Activated T-cell treated with anti-CD3 and anti-CD28 coated beads, Interleukin-2, amount 50 U/mL, for 24 hours (primary cell): ENCODE measurements at places on chromosomes 12 and 14.

DNA sequence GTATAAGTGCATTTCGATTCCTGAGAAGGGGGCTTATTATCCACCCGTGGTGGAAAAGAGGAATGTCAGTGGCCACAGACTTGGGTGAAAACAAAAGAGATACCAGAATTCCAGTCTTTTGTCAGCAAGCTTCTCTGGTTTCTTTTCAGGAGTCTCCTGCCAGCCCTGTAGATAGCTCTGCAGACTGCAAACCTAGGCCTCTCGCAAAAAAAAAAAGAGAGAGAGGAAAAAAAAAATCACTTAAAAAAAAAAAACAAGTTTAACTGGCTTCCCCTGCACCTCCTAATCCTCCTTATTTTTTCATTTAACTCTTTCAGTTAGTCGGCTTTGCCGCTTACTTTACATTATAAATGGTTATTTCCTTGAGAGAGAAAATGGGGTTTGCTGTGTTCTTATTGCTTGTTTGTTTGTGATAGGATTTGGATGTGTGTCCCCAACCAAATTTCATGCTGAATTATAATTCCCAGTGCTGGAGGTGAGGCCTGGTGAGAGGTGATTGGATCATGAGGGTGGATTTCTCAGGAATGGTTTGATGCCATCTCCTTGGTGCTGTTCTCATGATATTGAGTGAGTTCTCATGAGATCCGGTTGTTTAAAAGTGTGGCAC is 170.0 kb downstream of the BCL11B start:
- H3K27ac ChIP-seq = peak overlapping the region; percentile 63
- no peaks in the 10 kb centered on the region for H3K27me3 ChIP-seq
- no peak for DNase-seq
- no peak overlapping the region for H3K4me3 ChIP-seq

DNA sequence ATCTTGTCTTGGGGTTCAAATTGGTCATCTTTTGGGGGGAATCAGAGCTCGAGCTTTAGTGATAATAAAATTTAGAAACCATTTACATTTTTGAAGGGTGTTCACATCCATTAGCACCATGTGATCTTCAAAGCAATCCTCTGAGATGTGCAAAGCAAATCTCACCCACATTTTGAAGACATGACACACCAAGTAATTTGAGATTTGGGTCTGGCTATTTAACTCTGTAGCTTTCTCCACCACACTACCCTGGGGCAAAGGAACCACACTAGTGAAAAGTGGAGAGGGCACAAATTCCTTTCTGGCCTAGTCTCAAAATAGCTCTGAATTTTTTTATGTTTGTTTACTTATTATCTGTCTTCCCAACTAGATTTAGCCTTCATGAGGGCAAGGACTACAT is 46.6 kb upstream of the TMEM233 start:
- H3K4me1 ChIP-seq = no peaks in the 10 kb centered on the region
- H3K4me3 ChIP-seq = no peak overlapping the region
- H3K36me3 ChIP-seq = no peaks in the 10 kb centered on the region

DNA sequence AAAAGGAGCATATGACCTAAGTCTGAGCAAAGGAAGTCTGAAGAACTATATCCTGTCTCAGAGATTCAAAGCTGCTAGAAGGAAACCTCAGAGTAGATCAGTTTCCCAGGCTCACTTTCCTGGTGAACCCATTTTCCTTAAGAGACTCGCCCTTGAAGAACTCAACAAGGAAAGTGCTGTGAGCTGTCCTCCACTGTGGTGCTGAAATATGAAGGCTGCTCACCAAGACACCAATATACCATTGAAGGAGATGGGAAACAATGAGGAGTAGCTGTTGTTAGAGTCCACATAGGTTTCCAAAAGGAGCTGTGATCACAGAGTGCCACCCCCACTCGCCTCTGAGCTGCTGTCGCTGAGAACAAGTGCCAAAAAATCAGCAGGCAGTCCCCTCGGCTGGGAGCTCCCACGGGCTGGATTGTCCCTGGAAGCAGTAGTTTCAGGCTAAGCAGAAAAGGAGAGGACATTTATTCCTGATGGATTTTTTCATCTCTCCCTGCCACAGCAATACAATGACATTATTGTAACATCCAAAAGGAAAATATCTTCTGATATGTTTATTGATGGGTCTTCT is 282.1 kb downstream of the RPS29 start:
- H3K27me3 ChIP-seq = peaks cover 6% of the 10 kb centered on the region
- no peak overlapping the region for H3K27ac ChIP-seq
- no peaks in the 10 kb centered on the region for H3K36me3 ChIP-seq

- H3K27me3 ChIP-seq = no peaks in the 10 kb centered on the region
- H3K27ac ChIP-seq = peak overlapping the region; percentile 47
- H3K4me3 ChIP-seq = peak overlapping the region; percentile 0
- H3K4me1 ChIP-seq = peaks cover 74% of the 10 kb centered on the region
- H3K36me3 ChIP-seq = peaks cover 36% of the 10 kb centered on the region
Measured at GRCh38 chr14:50099335-50099734, 17.0 kb downstream of the VCPKMT start.
